ENCODE measurements at places on chromosomes 5 and 9.

- DNase-seq, result no peak
Observed at GRCh38 chr5:200985-201384, 9.7 kb downstream of the LRRC14B start.

DNA sequence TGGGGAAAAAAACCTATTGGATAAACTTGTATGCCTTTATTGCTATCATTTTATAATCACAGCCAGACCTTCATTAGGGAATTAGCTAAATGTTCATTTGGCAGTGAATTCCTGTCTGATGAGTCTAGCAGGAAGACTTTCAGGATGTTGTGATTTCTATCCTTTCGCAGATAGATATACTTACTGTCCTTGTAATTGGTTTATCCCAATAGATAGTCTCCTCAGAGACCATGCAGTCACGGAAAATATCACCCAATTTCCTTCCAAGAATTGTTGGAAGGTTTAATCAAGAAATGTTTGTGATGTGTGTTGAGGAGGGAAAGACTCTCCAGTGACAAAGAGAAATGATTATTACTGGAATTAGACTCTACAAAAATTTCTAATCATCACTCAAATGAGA lies 1937.9 kb upstream of the WWC1 start:
- DNase-seq, result no peak

- DNase-seq, result no peak
Observed at GRCh38 chr5:89055695-89056085, 172.7 kb upstream of the MEF2C start.

DNA sequence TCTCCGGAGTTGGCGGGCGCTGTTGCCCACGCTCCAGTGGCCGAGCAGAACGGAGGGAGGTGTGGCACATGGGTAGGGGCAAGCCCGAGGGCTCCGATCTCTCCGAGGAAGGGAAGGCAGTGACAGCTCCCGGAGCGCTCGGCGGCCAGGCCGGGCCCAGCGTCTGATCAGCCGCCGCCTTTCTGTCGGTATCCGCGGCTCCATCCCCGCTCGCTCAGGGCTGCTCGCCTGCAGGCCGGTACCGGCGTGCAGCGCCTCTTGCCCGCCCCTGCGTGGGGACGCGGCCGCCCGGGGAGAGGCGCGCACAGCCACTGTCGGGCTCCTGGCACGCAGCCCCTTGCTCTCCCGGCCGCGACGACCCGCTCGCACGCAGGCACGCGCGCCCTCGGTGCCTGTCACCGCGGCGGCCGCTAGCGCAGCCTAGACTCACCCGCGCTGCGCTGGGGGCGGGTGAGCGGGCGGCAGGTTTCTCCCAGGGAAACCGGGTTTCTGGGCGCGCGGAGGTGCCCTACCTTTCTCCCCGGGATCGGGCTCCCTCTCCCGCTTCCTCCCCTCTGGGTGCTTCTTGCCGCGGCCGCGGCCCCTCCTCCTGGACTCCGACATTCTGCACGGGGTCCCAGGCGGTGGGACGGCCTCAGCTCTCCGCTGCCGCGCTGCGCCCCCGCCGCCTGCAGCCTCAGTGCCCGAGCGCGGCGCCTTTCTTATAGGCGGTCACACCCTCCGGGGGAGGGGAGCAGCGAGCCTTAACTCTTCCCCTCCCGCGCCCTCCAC lies 108.4 kb downstream of the PSD2 start:
- DNase-seq, result no peak

DNA sequence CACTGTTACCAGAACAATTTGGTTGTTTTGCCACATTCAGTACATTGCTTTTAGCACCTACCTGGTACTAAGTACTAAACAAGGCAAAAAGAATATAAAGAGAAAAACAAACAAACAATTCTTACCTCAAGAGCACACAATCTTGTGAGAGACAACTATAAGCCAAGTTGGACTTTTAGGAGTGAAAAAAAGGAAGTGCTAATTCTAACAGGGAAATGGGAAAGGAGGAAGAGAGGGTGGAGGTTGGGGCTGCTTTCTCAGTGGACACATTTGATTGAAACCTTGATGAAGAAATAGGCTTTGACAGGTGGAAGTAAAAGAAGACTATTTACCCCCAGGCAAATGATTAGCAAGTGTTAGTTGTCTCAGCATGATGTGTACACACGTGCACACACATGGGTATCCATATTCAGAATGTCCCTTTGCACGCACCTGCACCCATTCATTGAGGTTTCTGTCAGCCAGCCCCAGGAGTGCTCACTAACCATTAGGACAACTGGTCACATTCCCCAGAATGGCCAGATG lies 302.6 kb downstream of the ACTL7B start:
- DNase-seq, result no peak

- peak; percentile 34 for DNase-seq
Observed at GRCh38 chr9:11064909-11065308, 452.1 kb upstream of the PTPRD start.

GRCh38 chr5:33966805-33967204 lies 17.7 kb downstream of the SLC45A2 start:
- no peak for DNase-seq

DNA sequence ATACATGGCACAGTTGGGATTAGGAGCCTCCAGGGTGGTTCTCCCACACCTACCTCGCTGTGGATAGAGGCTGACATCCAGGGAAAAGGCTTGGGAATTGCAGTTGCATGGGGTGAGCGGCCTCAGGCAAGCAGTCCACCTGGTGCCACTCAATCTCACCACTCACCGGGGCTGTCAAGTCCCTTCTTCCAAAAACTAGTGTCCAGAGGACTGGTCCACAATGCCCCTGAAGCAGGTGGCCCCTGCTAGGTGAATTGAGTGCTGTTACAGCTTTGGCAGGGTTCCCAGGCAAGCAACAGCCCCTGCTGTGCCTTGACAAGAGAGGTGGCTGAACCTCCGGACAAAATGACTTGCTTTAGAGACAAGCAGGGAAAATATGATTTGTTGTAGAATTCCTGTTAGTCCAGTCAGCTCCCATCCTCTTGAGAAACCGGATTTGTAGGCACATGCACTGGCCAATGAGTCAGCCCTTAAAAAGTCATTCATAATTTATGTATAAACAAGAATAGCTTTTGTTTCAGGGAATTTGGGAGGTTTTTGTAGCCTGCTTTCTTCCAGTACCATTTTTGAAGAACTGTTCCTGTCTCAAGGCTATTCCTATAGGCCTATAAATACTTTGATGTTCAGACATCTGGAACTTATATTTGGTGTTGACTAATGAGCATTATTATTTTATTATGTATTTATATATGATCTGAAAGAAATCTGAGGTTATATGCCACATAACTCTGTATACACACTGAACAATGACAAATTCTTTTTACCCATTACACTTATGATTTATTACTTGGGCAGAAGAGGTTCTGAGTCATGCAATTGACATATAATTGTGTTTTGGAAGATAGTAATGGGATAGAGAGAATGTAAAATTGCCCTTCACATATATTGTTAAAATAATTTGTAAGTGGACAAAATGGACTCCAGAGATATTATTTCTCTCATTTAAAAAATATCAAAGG lies 411.1 kb downstream of the ACTL7B start:
- peak; percentile 13 for DNase-seq

GRCh38 chr5:129460936-129461710 lies 1.0 kb downstream of the ADAMTS19 start:
- DNase-seq, result no peak

GRCh38 chr5:140988100-140988499 lies 21.8 kb downstream of the PCDHAC2 start:
- no peak for DNase-seq

DNA sequence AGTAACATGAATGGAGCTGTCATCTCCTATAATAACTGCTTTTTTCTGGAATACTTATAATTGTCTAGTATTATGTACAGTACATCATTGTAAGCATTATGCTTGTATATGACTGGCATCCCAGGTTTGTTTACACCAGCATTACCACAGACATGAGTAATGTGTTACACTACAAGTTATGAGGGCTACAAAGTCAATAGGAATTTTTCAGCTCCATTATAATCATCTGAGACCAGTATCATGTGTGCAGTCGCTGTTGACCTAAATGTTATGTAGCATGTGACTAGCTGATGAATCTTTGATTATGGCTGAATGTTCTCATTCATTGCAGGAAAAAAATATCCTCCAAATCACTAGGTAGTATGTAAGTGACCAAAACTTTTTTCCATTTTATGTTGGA lies 2.2 kb downstream of the ZCCHC9 start:
- no peak for DNase-seq

DNA sequence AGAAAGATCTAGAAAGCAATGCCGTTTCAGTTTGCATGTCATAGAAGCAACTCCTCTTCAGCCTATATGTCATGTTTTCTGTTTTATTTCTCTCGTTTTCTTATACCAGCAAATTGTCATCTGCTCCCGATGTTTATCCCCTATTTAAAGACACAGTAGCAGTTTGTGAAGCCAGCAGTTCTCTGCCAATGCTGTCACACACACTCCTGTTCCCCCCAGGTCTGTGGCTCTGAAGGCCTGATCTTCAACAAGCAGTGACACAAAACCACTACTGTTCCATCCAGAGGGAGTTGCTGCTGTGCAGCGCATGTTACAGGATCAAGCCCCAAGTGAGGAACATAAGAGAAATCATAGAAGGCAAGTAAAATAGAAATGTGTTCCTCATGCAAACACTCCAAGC lies 364.1 kb upstream of the SLC30A5 start:
- DNase-seq, result no peak

- DNase-seq, result no peak
Observed at GRCh38 chr9:127961613-127962155, 19.1 kb downstream of the EEIG1 start.

DNA sequence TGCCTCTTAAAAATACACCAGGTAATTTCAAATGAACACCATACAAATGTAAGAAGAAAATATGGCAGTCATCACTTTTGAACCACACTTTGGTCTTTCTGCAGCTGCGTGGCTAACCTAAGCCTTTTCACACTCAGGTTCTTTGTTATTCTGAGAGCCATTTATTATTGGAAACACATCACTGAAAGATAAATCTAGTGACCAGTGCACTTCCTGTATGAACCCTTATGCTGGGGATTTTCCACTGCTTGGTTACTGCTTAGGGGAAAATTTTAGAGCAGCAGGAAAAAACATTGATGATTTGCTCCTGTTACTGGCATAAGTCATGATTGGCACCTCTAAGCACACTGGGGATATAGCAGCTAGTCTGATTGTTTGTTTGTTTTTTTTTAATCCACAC lies 58.6 kb upstream of the RANBP3L start:
- no peak for DNase-seq

DNA sequence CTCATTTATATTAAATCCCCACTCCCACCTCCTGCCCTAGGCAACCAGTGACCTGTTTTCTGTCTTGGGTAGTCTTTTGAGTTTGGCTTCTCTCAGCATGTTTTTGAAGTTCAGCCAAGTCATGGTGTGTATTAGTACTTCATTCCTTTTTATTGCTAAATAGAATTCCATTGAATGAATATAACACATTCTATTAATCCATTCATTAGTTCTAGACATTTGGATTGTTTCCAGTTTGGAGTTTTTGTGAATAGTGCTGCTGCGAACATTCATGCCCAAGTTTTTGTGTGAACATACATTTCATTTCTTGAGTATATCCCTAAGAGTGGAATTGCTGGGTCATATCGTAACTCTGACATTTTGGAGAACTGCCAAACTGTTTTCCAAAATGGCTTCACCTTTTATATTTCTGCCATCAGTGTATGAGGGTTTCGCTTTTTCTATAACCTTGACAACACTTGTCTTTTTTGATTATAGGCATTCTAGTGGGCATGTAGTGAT lies 2.7 kb downstream of the ZNF346 start:
- DNase-seq, result no peak

DNA sequence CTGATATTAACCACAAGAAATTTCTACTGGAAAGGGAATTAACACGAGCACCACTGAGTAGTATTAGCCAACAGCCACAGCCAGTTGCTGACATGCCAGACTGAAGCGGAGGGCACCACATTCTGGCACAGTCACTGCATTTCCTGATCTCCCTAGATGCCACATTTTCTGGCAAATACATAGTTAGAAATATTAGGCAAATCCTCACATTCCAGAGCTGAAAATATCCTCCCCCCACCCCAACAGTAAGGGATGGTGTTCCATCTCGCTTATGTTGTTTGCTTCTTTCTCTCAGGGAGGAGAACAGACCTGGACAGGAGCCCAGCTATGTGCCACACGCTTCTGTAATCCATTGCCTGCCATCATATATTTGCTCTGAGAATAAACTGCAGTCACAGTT lies 32.8 kb upstream of the MCTP1 start:
- no peak for DNase-seq

GRCh38 chr9:81132318-81132717 lies 557.0 kb downstream of the TLE1 start:
- DNase-seq, result no peak

GRCh38 chr5:36681711-36682110 lies 75.3 kb downstream of the SLC1A3 start:
- DNase-seq, result no peak

- DNase-seq, result no peak
Observed at GRCh38 chr5:10384483-10384882, 31.0 kb downstream of the MARCHF6 start.

DNA sequence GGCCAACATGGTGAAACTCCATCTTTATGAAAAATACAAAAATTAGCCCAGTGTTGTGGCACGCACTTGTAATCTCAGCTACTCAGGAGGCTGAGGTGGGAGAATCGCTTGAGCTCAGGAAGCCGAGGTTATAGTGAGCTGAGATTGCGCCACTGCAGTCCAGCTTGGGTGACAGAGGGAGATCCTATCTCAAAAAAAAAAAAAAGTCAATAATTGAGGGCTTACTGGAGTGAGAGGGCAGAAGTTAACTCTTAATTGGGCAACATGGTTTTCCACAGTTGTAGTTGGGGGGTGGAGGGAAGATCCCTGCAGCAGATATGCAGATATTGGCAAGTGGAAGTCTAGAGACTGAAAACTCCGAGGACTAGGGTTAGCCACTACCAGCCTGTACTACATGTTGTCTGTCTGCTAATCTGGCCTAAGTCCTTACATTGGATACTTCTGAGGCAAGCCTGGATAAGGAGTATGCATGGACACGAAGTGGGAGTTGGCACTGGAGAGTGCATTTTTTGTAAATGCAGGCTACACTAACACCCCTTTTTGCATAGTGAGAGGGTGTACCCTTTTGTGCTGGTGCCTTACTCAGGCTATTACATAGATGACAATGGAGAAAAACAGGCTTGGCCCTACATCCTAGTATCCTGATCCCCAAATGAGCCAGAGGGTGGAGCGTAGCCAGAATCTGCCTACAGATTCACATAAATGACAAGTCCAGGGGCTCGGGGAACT lies 89.0 kb upstream of the NIPBL start:
- no peak for DNase-seq

GRCh38 chr9:126671381-126671831 lies 57.7 kb downstream of the LMX1B start:
- DNase-seq, result no peak

Measured in DMS79 (cell line).